CD4-positive, alpha-beta T cell treated with Interleukin-12 subunit alpha and Interleukin-12 subunit beta, for 1 hour (primary cell): ENCODE measurements at places on chromosomes 3 and 15.

DNA sequence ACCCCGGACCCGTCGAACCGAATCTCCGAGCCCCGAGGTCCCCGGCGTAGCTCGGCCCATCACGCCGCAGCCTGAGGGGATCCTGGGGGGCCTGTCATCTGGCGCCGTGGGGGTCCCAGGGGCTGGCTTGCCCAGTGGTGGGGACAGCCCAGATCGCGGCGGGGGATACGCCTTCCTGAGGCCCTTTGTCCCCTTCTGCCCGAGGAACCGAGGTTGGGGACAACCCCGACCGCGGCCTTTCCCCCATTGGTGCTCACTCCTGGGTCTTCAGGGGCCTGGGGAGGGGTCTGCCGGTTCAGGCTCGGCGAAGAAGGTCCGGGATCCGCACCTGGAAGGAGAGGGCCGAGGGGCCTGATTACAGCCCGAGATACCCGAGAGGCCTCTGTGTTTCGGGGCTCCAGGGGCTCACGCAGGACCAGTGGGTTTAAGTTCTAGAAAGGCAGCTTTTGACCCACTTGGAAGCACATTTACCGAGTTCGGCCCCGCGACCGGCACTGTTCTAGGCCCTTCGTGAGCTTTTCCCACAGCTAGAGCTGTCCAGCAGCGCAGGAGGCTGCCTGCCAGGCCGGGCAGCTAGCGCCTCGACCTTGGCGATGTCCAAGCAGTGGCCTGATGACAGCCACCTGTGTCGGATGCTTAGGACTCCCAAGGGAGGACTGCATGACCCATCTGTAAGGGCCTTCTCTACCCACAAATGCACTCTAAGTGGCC is 504 bp downstream of the ABHD2 start:
- DNase-seq: no peak

DNA sequence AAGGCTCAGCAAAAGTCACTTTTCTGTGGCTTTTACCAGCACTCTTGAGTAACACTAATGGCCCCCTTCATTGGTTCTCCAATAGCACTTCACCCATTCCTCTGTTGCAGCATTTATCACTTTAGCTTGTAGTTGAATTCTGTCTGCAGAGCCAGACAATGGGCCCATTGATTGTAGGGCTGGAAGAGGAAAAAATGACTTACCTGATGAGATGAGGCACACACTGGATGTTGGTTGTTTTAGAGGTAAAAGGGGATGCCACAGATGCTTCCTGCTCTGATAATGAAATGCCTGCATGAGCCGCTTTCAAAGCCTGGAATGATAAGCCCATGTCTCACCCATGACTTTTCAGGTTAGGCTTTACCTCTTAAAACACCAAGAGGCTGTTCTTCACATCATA is 64.3 kb downstream of the PLAAT1 start:
- DNase-seq: no peak

DNA sequence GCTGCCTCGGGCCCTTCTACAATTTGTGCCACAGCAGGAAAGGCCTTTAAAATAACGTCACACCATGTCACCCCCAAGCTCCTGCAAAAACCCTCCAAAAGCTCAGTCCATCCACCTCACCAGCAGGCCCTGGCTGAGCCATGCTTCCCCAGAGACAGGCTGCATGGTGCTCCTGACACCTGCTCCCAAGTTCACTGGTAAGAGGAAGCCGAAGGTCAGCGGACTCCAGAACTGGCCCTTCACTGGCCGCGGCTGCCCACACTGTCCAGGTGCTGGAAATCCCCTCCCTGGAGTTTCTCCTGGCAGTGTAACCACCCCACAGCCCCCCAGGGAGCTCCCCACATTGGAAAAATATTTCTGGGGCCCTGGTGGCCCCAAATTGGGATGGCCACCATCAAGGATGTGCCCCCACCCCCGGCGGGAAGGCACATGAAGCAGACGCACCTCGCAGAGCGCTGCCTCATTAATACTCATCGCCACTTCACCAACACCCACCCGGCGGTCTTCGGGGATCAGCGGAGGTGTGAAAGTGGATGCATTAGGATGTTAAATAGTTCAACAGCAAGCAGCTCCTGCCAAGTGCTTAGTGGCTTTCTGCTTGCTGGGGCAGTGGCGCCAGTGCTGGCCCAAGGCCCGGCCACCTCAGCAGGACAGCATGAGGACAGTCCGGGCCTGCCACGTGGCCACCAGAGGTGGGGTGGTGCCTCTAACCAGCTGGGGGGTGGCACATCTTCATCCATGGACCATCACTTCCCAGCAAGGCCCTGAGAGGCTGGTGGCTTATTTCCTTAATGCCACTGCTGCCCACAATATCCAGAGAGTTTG is 146.1 kb upstream of the IQSEC1 start:
- DNase-seq: no peak

- DNase-seq: peak; percentile 3
These were observed 1.4 kb upstream of the MAGEL2 start for GRCh38 chr15:23648920-23649515.

GRCh38 chr3:3101660-3102458 is 8.3 kb downstream of the IL5RA start:
- DNase-seq: no peak

DNA sequence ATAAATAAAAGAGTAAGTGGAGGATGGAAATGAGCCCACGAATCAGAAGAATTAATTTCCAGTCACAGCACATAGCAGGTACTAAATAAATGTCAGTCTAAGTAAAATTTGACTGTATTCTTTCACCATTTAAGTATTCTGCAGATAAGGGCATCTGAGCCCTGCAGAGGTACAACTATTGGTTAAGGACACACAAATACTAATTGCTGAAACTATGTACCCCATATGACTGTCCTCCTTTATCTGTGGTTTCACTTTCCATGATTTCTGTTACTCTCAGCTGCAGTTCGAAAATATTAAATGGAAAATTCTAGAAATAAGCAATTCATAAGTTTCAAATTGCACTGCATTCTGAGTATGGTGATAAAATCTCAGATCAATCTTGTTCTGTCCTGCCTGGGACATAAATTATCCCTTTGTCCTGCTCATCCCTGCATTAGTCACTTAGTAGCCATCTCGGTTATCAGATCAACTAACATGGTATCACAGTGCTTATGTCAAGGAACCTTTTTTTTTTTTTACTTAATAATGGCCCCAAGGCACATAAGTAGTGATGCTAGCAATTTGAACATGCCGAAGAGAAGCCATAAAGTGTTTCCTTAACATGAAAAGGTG is 95.1 kb downstream of the LSAMP start:
- DNase-seq: no peak

DNA sequence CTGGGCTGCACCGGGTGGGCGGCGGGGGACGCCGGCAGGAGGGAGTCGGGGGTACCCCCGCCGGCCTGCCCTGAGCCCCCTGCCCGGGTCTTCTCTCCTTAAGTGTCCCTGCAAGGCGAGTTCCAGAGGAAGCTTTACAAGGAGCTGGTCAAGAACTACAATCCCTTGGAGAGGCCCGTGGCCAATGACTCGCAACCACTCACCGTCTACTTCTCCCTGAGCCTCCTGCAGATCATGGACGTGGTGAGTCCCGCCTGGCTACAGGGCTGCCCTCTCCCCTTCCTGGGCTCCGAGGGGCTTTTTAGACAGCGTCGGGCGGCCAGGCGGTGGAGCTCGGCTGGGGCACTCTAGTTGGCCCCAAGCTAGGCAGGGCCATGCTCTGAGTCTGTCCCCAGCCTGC is 480 bp downstream of the CHRNA7 start:
- no peak for DNase-seq

DNA sequence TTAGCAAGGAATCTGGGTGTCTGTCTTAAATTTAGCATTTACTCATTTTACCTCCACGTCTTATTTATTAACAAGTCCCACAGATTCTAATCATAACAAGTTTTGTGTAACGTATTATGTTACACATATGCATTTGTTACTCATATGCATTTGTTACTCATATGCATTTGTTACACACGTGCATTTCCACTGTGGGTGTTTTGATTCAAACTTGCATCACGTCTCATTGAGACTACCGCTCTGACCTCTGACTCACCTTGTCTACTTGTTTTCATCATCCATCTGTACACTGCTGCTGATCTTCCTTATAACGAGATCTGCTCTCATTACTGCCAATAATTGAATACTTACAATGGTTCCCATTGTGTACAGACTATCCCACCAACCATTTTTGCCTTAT is 1141.4 kb downstream of the TBL1XR1 start:
- DNase-seq: no peak

- no peak for DNase-seq
These were observed 62.7 kb downstream of the PDIA5 start for GRCh38 chr3:123129532-123129931.

- DNase-seq: no peak
These were observed 443.7 kb upstream of the ONECUT1 start for GRCh38 chr15:53233801-53234200.

DNA sequence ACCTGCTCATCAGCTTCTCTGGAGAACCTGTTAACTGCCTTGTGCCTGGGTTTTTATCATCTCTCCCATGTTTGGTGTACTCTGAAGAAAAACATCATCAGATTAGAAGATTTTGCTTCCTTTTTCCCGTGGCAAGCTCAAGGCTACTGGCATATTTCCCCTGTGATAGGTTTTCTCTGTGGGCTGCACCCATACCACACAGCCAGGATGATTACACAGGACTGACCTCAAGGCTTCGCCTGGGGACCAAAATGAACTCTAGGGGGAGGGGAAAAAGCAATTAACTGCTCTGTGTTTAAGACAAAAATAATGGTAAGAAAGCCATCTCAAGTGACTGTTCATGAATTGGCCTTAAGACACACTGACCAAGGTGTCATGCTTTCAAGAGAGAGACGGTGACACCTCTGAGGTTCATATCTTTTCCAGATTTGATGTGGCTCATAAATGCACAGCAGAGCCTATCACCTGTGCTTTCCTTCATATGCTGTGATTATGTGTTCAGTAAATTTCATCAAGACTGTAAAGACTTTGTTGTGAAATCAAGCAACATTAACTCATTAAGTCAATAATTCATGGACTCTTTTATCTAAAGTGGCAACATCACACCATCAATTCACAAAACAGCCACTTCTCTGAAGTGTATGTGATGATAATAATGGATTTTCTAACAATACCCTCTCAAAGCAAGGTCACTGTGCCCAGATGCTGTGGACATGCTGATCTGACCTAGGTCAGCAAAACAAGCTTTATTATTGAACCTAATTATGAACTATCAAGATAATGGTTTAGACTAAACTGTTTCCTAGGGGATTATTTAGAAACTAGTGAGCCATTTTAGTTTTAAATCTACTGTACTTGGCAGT is 427.9 kb downstream of the WDR72 start:
- DNase-seq: no peak

GRCh38 chr3:183921096-183921495 is 36.4 kb upstream of the PARL start:
- no peak for DNase-seq

DNA sequence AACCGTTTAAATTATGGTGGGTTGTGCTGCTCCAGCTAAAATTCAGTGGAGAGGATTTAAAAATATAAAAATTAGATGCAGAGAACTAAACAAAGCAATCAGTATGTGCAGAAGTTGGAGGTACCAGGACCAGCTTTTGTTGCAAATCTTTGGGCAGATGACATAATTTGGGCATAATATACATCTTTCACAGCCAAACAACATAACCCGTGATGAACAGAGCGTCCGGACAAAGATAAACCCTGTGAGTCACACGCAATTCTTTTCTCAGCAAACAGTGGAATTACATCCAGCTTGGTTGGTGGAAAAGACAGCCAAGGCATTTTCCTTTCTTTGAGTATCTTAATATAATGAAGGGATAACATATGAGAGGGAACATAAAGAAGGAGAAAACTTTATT is 419.4 kb upstream of the ADAMTS9 start:
- DNase-seq: no peak

GRCh38 chr15:47806008-47806407 is 88.7 kb downstream of the SEMA6D start:
- no peak for DNase-seq

DNA sequence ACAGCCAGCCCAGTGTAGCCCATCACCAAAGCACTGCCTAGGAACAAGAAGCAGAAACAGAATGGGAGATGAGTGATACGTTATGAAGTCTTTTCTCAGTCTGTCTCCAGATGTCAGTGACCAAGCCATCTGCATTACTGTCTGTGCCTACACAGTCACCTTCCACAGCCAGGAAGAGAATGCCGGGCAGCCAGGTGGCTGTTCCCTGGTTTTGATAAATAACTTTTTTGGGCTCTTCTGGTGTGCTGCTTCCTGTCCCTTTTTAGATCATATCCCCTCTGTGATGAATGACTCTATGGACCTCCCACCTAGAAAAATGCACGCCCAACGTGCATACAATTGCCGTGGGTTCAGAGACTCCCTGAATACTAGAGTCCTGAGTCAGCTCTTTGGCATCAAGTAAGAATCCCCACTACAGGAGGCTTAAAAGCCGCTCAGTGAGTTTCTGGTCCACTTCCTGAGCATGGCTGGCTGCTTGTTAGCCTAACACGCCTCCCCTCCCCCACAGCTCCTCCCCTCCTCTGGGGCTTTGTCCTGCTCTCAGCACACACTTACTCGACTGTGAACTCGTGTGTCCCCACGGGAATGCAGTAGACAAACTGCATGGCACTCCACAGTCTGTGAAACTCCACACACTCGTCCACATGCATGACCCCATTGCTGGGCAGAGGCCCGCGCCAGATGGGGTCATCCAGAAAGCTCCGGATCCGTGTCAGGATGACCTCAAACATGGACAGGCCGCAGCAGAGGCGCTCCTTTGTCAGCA is 34.7 kb downstream of the NIPA2 start:
- no peak for DNase-seq

DNA sequence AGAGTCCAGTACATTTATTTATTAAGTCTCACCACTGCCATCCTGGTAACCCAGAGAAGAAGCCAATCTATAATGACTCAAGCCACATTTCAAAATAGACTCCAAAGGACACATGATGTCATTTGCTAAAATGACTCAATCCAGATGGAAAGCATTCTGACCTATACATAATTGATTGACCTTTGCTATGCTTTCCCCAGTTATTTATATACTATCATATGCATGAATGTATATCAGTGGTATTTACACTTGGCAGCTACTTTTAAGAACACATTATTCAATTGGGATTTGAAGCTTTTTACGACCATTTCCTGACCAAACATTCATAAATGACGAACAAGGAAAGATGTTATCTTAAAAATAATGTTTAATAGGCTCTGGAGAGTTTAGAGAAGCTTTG is 297.2 kb downstream of the FHIT start:
- no peak for DNase-seq

DNA sequence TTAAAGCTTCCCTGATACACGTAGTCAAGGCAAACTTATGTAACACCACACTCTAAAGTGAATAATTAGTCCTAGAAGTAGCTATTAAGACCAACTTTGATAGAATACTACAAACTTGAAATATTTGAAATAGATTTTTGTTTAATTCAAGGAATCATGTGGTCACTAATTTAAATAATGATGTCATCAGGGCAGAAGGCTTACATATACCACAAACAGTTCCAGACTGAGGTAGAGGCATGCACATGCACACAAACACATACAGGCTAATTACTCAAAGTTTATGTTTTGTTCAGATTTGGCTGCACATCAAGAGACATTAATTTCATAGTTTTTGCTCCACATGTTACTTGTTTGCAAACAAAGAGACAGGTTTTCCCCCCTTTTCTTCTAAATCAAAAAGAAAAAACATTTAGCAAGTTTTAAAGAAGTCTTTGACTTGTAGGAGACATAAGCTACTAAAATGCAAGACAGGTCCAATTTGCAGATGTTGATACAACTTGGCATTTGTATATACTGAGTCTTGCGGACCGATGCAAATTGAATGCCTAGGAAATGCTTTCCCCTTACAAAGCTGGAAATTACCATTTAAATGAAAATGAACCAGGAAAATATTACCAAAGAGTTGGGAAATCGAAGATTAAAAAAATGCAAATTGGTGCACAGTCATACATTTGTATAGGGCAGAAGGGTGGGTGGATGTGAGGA is 594.8 kb downstream of the MAGI1 start:
- DNase-seq: no peak

GRCh38 chr3:65811892-65812291 is 226.8 kb downstream of the MAGI1 start:
- DNase-seq: no peak
